ENCODE measurements at places on chromosomes 4 and X. TPM values are rescaled to one million over a fixed set of nuclear protein-coding genes. Genes with fewer than 3 reads are reported as not detected.

FRMPD4 gene
- total RNA-seq: not detected

VCX gene
- total RNA-seq: not detected

ADGRG4 gene
- total RNA-seq: not detected

ZNF81 gene
- 6.0 TPM for total RNA-seq

MXRA5 gene
- not detected for total RNA-seq

BTK gene
- 0.58 TPM for total RNA-seq

CLDN2 gene
- total RNA-seq: not detected

FRG2 gene
- total RNA-seq: 0.10 TPM

ARMCX4 gene
- 5.4 TPM for total RNA-seq

CD40LG gene
- total RNA-seq: 155 TPM

FRAS1 gene
- total RNA-seq: not detected

TEC gene
- 3.0 TPM for total RNA-seq

LCORL gene
- total RNA-seq: 10.5 TPM

FRG1 gene
- 69.4 TPM for total RNA-seq

TACC3 gene
- total RNA-seq: 201 TPM

Data from activated CD4-positive, alpha-beta memory T cell treated with anti-CD3 and anti-CD28 coated beads for 36 hours (primary cell).